ENCODE measurements at places on chromosomes 5 and 9.
A peak's percentile ranks its signal among the peaks of the same experiment; 100 is the strongest.

DNA sequence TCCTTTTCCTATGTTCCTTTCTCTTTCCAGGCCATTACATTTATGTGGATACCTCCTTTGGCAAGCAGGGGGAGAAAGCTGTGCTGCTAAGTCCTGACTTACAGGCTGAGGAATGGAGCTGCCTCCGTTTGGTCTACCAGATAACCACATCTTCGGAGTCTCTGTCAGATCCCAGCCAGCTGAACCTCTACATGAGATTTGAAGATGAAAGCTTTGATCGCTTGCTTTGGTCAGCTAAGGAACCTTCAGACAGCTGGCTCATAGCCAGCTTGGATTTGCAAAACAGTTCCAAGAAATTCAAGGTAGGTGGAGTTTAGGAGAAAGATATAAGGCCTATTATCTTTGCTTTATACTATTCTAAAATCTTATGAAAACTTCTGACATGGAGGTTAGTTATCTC lies 64.5 kb downstream of the MAMDC2 start:
- no peak for DNase-seq

GRCh38 chr5:58776559-58776958 lies 193.7 kb downstream of the RAB3C start:
- no peak for DNase-seq

DNA sequence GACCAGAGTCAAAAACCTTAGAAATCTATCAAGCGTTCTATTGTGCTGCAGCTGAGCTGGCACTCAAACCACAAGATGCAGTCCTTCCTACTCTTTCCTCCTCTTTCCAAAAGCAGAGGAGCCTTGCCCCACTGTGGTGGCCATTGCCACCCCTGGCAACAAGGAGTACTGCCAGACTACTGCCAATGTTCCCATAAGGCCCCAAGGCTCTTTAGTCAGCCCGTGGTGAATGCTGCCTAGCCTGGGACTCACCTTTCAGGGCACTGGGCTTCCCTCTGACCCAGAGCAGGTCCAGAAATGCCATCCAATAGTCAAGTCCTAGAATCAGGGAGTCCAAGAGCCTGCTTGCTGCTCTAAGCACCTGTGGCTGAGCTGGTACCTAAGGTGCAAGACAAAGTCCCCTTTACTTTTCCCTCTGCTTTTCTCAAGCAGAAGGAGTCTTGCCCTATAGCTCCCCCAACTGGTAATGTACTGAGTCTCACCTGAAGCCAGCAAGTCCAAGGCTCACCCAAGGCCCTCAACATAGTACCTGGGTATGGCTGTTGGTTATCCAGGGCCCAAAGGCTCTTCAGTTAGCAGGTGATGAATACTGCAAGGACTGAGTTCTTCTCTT lies 219.4 kb downstream of the ATPSCKMT start:
- DNase-seq: no peak

- DNase-seq: peak; percentile 50
Observed at GRCh38 chr9:100670719-100671118, 92.8 kb downstream of the CAVIN4 start.

GRCh38 chr5:59180515-59180914 lies 597.6 kb downstream of the RAB3C start:
- DNase-seq: no peak

- DNase-seq: no peak
Observed at GRCh38 chr9:20835377-20836286, 151.6 kb downstream of the FOCAD start.

DNA sequence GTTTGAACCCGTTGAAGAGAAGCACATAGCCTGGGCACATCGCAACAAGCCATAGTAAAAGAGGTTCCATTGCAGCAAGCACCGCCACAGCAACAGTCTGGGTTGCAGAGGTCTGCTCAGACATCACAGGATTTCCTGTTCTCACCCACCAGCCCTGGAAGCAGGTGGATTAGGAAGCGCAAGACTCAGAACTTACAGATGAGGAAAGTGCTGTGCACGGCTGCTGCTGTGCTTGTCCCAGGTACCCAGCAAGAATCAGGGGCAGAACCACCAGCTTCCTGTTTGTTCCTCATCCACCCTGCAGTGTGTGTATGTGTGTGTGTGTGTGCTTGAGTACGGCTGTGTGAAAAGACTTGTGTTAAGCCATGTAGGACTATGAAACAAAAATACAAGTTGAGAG lies 124.7 kb upstream of the IRX2 start:
- DNase-seq: no peak
